Stimulated activated CD4-positive, alpha-beta T cell treated with anti-CD3 and anti-CD28 coated beads, Interleukin-4, amount 100 ng/mL, for 24 hours (primary cell): ENCODE measurements at places on chromosomes 1 and 21.

- DNase-seq = peak; percentile 27
Measured at GRCh38 chr1:87151500-87152421, 176.9 kb upstream of the LMO4 start.

DNA sequence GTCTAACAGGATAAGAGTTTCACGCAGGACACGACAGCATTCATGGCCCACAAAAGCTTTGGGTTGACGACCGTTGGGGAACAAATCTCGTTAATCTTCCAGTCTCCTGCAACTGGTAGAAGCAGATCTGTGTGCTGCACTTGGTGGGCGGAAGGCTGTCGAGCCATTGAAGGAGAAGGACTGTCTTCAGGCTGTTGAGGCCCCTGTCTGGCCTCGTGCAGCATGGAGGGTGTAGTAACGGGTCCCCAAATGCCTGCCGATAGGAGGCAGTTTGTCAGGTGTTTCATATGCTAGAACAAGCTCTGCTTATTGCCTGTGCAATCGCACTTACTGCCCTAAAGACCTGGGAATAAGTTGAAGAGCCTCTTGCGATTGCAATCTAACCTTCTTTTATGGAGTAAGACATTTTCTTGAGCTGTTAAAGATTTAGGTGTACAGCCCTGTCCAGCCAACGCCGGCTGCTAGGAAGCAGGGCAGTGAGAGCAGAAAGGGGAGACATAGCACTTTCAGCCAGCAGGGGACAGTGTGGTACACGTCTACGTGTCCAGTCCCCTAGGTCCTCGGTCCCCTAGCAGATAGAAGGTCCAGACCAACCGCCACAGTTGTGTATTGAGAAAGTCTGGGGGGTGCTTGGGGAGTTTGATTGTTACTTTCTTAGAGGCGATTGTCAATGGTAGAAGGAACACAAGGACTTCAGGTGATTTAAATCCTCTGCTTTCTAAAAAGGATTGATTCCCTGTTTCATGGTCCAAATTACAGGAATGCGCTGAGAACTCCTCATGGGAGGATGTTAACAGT is 102.3 kb upstream of the TMPRSS2 start:
- DNase-seq = peak; percentile 32

DNA sequence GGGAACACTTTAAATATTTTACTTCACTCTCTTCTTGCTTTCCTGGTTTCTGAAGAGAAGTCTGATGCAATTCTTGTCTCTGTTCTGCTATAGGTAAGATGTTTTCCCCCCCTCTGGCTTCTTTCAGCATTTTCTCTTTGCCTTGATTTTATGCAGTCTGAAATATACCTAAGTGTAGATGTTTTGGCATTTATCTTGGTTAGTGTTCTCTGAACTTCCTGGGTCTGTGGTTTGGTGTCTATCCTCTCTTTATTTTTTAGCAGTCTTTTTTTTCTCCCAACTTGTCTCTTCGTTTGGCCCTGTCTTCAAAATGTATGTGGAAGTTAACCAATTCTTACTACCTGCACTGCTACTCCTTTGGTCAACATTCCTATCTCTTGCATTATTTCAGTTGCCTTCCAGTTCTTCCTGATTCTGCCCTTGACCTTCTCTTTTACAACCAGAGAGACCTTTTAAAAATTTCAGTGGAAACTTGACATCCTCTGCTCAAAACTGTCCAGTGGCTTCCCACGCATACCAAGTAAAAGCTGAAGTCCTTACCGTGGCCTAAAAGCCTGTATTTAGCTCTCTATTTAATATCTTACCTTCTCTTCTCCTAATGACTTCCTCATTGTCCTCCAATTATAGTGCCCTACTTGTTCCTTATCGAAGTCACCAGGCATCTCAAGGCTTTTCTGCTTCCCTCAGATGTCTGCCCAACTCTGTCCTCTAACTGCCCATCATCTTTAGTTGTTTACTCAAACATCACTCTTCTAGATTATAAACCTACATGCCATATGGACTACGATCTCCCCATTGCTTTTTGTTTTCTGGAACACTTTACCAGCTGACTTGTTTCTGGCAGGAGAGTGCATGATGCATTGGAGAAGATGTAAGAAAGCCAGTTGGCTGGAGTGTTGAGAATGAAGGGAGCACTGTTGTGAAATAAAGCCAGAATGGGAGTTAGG is 40.9 kb downstream of the RAP1A start:
- no peak for DNase-seq

GRCh38 chr1:207644852-207645634 is at the start of gene CR1L:
CR1L (plus strand) TSS chr1:207645133; CDS start chr1:207645234, 101 bp downstream.
- peak; percentile 73 for DNase-seq

GRCh38 chr1:86706018-86706635 is 1.8 kb downstream of the SH3GLB1 start:
- no peak for DNase-seq

DNA sequence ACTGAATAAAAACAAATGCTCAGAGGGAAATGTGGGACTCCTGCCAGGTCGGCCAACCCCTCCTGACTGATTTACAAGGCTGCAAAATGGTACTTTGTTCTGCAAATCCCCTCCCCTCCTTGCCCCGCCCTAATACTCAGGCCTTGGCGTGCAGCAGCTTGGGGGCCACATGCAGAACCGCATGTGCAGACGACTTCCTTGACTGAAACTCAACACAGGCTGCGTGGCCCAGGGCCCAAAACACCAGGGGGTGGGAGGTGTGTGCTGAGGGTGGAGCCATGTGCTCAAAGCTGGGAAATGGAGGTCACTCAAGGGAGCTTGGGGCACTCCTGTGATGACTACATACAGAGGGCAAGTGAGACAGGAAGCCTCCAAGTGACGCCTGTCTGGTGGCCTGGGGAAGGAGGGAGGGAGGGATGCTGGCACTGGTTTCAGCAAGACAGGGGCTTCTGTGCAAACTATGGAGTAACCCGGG is 87.2 kb downstream of the MRPL37 start:
- peak; percentile 57 for DNase-seq

DNA sequence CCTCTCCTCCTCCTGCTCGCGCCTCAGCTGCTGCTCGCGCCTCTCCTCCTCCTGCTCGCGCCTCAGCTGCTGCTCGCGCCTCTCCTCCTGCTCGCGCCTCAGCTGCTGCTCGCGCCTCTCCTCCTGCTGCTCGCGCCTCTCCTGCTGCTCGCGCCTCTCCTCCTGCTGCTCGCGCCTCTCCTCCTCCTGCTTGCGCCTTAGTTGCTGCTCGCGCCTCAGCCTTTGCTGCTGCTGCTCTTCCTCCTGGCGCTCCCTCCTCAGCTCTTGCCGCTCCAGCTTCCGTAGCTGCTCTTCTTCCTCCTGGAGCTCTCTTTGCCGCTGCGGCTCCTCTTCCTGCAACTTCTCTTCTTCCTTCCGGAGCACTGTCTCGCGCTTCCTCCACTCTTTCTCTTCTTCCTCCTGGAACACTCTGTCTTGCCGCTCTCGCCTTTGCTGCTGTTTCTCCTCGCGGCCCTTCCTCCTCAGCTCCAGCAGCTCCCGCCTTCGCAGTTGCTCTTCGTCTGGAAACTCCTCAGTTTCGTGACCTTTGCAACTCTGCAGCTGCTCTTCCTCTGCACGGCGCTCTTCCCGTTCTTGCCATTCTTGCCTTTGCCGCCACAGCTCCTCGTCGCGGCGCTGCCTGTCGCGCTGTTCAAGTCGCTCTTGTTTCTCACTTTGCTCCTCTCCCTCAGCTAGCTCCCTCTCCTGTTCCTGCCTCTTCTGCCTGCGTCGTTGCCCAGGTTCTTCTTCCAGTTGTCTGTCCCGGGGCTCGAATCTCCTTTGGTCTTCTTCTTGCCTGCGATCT is 3.0 kb downstream of the TCHH start:
- peak; percentile 7 for DNase-seq

DNA sequence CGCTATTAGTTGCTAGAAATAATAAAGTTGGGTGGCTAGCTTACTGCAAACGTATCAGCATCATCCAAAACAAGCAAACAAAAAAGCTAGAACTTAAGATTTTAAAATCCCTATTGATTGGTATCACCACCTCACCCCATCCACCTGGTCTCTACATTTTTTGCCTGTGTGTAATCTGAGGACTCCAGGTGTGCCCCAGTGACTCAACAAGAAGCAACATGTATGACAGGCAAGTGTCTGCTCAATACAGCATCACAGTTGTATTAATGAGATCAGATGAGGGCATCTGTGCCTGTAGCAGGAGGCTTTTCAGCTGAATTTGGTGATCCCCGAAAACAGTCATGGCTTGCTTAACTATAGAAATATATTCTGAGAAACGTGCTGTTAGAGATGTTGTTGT is 14.6 kb upstream of the PAPPA2 start:
- no peak for DNase-seq

- DNase-seq = peak; percentile 54
Measured at GRCh38 chr1:224644553-224645154, 28.5 kb downstream of the CNIH3 start.

DNA sequence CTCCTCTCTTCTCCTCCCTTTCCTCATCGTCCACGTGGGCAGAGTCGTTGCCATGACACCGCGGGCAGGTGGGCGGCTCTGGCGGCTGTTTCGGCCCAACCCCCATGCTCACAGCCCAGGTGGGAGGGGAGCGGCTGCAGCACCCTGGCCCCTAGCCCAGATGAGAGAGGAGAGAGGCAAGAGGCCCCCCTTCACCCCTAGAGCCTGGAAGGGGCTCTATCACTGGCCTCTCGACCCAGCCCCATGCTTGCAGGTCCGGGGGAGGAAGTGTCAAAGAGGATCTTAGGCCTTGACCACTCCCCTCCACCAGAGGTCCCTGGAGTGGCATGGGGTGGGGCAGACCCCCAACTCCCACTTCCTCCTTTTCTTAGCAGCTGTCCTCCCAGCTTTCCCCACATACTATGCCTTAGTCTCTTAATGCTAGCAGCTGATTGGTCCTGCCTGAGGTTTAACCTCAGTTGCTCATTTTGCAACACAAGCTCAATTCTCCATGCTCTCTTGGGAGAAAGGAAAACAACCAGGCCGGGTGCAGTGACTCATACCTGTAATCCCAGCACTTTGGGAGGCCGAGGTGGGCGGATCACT is 10.4 kb downstream of the DLGAP3 start:
- DNase-seq = peak; percentile 3

DNA sequence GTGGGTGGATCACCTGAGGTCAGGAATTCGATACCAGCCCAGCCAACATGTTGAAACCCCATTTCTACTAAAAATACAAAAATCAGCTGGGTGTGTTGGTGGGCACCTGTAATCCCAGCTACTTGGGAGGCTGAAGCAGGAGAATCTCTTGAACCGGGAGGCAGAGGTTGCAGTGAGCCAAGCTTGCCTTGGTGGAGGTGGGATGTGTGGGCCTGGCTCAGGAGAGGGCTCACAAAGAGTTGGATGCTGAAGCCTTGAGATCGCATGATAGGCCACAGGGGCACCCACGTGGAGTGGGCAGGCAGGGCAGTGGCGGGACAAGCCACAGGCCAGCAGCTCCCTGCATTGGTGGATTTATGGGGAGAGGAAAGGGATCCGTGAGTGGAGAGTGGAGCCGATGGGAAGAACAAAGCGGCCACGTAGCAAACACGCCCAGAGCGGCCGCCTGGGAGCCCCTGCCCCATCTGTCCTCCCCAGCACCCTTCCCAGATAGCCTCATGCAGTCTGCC is 4.4 kb downstream of the THAP3 start:
- no peak for DNase-seq

DNA sequence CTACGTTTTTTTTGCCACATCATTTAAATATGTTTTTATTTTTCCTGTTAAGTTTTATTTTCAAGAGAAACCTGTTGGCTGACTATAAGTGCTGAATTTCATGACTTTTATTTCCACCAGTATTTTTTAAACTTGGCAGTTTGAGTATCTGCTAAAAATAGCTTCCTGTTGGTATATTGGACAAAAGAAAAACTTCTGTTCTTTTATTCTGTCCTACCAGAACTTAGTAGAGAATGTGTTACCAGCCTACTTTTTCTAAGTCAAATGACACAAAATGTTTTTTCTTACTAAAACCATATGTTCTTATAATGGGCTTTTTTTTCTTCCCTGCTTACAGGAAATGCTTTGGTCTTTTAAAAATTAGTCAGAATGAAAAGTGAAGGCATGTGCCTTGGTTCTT is 7.6 kb downstream of the DR1 start:
- no peak for DNase-seq

DNA sequence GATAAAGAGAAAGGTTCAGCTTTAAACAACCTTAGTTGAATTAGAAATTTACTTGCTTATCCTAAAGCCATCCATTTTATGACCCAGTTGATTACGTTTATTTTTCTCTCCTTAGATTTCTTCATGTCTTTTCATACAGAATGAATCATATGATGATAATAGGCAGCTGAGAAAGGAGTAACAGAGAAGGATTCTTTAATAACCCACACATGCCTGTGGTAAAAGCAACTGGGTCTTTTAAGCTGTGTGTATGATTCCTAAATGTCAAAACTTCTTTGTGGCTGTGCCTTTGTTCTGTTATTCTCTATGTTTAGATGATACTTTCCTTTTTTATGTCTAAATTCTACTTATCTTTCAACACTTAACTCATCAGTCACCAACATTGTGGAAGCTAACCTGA is 626.5 kb downstream of the NCAM2 start:
- no peak for DNase-seq

- DNase-seq = no peak
Measured at GRCh38 chr1:154860156-154860870, 9.8 kb downstream of the KCNN3 start.

DNA sequence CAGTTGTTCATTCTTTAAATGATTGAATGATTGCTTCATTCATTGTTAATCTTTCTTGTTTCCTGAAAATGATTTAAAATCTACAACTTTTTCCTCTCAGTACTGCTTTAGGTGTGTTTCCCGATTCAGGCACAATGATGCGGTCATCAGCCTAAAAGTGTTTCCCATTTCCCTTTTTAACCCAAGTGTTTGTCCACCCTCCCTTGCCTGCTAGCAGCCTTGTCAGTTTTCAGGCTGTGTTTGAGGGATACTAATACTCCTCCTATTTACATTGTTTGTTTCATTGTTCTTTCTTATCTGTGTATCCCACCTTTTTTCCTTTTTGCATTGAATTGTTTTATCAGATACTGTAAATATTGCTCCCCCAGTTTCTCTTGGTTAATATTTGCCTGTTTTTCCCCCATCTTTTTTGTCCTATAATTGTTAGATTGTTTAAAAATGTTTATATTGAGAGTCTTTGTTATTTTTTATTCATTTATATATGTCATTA is 131.1 kb downstream of the KIAA0319L start:
- no peak for DNase-seq

GRCh38 chr21:43031121-43031619 is 44.5 kb downstream of the CBS start:
- DNase-seq = no peak

DNA sequence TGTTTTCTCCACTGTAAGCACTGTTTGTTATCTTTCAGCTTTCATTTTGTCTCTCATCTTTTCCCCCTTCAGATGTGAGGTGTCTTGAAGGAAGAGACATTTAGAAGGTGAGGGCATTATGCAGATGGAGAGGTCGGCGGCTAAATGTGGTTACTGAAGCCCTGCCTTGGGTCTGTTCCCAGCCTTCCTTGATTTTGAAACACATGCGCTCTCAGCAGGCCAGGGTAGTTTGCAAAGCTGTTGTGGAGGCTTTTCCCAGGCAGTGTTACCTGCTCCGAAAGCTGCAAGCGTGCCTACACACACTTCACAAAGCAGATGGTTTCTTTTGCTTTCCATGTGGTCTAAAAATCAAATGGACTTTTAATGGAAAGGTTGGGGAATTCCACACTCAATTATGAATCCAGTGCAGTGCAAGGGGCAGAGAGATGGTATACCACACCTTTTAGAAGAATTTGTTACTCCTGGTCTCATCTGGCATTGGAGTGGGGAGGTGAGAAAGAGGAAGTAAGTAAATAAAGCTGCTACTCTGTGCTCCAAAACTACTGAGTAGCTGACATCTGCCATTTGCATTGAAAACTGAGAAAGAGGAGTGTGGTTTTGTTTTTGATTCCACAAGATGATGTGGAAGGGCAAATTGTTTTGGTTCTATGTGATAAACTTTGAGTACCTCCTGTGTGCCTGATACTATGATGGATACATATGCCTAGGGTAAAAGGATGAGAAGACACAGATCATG is 91.9 kb downstream of the NFIA start:
- no peak for DNase-seq

- DNase-seq = no peak
Measured at GRCh38 chr1:181075766-181076350, 12.6 kb upstream of the IER5 start.
